ENCODE measurements at places on chromosomes 3 and 15.

GRCh38 chr3:178174201-178174915, 361.9 kb upstream of the KCNMB2 start:
- DNase-seq, result no peak

- DNase-seq, result no peak
Observed at GRCh38 chr15:71801935-71802655, 8.3 kb upstream of the NR2E3 start.

DNA sequence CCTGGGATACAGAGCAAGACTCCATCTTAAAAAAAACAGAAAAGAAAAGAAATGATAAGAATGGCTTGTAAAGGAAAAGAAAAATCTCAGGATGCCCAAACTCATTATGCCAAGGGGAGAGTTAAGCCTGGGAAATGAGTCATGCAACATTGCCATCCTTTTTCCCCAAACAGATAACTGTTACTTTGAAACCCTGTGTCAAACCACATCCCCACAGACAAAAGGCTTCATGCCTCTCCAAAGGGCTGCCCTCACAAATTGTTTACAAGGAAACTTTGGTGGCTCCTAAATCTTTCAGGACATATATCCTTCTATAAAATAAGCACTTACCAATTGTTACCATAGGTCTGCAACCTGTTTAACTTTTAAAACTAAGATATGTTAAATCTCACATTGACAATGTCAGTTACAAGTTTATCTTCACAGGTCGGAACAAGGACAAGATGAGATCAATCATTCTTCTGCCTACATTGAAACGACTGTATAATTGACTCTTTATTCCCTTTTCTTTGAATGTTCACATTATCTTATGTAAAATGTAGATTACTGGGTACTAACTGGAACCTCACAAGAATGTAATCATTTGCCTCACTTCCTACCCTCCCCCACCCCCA, 18.6 kb upstream of the SENP7 start:
- no peak for DNase-seq

DNA sequence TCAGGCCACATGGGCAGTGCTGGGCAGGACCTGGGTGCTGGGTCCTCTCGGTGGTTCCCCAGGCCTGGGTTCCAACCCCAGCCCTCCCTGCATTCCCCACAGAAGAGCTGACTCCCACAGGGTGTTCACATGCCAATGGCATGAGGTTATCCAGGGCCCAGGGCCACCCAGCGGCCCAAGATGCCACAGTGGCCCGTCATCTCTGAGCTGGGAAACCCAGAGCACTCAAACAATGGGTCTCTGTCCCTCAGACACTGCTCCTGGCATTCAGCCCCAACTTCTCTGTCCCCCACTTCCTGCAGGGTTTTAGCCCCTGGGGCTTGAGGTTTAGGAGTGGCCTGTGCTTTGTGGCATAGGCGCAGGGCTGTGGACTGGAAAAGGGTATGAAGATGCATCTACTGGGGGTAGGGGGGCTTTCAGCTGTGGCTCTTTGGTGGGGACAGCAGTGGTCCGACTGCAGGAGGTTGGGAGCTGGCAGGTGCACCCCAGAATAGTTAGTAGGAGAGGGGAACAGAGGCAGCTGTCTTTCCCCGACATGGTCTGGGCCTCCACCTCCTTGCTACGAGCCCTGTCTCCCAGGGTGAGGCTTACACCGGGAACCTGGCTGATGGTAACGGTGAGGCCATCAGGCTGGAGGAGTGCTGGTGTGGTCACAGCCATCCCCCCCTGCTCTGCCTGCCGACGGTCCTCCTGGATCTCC, 1.7 kb downstream of the CCDC9B start:
- DNase-seq, result no peak

DNA sequence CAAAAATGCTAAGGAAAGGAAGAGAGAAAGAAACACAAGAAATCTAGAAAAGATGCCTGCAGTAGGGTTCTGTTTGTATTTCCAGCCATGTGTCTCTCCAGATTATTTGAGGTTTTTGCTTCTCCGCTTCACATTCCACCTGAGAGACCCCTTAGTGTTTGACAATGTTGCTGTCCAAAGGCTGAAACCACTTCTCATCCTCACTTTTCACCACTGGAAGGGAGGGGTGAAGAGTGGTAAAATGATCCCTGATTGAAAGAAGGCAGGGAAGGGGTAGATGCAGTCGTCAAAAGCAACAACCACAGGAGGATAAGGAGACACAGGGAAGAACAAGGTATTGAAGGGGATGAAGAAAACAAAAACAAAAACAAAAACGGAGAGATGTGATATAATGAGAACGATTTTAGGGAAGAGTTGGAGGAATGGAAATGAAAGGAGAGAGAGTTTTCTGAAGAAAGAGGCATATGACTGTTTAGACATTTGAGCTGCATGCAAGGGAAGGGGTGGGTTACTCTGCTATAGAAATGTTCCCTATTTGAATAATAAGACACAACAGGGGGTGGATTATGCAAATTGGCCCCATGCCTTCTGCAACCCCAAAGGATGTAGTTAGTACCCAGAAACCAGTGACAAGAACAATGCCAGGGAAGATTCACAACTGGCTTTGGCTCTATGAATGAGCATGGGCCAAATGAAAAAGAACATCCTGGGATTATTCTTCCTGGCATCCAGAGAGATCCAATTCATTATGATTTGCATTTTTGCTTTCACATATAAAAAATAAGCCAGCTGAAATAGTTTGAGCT, 235.9 kb downstream of the GAP43 start:
- no peak for DNase-seq

- DNase-seq, result no peak
Observed at GRCh38 chr3:195098741-195099525, 172.0 kb downstream of the XXYLT1 start.

DNA sequence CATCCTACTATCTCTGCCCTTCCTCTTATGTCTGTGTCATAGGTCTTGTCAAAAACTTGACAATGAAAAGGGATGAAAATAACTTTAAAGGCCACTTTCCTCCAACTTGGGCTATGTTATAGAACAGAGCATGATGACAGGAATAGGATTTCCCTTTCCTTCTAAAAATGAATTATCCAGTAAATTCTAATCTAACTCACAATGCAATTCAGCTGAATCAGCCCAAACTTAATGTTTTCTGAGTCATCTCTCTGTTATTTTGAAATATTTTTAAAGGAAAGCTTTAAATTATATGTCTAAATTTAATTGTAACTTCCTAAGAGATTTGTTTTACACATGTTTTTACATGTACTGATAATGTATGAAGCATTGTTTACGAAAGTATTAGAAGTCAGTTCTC, 258.5 kb downstream of the BBX start:
- no peak for DNase-seq

DNA sequence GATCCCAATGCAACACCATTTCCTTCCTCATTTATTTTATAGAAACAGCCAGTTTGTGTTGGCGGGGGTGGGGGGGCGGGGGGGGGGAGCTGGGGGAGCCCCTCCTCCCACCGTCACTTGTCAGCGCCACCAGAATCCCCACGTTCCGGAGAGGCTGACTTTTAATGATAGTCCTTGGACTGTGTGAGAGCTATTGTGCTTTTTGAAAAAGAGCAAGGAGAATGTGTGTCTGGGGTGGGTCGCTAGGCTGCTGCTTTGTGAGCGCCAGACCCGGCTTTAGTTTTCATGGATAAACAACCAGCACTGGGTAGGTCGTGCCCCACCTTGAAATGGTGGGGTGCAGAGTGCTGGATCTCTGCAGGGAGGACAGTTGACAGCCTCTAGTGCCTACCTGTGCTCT, 135.0 kb upstream of the ONECUT1 start:
- DNase-seq, result no peak

- no peak for DNase-seq
Observed at GRCh38 chr3:192835818-192836815, 81.5 kb downstream of the MB21D2 start.

DNA sequence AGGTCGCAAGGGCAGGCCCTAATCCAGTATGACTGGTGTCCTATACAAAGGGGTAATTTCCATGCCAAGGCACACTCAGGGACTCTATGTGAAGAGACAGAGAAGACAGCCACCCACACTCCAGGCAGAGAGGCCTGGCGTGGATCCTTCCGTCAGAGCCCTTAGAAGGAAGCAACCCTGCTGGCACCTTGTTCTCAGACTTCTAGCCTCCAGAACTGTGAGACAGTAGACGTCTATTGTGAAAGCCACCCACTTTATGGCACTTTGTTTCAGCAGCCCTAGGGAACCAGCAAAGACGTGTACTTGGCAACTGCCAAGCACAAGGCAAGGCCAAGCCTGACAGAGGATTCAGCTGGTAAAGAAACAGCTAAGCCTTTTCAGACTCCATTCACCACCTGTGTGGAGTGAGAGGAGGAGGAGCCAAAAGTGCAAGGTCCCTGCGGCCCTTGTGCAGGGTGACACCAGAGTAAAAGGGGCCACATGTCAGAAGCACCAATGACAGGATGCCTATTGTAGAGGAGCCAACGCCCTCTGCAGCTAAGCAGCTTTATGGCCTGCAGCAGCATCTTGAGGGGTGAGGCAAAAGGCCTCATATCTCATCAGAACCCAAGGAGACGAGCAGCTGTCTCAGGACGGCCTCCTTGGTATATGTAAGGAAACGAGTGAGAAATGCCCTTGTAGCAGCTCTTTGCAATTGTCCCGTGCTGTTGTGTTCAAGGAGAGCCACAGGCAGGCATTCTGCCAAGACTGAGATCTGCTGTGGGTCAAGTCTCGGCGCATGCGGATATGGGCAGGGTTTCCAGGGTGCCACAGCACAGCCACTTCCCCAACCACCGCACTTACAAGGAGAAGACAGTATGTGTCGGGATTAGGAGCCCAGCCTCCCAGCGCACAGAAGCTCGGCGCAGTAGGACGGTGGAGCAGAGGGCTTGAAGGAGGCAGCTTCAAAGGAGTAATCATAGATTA, 121.5 kb upstream of the LIPC start:
- no peak for DNase-seq

DNA sequence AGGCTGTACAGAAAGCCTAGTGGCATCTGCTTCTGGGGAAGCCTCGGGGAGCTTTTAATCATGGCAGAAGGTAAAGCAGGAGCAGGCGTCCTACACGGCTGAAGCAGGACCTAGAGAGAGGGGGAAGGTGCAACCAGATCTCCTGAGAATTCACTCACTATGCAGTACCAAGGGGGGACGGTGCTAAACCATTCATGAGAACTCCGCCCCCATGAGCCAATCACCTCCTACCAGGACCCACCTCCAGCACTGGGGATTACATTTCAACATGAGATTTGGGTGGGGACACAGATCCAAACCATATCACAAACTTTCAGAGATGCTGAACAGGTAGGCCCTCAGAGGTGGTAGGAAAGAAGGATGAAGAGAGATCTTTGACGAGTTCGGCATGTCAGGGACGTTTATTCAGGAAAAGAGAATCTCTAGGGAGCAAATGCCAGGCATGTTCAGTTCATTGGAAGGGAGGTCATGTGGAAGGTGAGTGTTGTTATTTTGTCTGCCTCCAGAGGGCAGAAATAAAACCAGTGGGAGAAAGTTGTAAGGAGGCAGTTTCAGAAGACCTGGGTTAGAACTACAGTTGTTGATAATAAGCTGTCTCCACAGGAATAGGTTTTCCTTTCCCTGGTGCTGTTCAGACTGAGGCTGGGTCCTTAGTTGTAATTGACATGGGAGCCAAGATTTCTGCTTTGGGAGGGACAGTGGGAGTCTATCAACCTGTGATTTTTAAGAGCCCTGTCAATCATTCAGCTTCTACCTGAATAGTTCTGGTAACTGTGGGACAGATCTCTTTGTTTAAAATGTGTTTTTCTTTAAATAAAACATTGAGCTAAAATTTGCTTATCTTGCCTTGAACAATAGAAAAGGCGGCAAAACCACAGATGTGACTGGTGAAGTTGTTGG, 4.3 kb upstream of the FNDC3B start:
- no peak for DNase-seq

DNA sequence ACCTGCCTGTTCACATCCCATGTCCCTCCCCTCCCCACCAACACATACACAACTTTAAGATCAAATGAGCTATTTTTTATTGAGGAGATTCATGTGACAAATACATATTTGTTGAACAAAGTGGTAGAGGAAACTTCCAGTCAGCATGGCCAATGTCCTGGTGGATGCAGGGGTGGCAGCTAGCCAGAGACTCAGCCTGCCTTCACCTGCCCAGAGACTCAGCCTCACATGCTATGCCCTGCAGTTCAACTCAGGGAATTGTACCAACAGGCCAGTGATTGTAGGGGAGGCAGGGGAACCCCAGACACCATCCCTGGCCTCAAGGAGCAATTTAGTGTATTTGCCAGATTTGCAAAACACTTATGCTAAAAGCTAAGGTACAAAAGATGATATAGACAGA, 136.6 kb downstream of the OPA1 start:
- DNase-seq, result no peak

DNA sequence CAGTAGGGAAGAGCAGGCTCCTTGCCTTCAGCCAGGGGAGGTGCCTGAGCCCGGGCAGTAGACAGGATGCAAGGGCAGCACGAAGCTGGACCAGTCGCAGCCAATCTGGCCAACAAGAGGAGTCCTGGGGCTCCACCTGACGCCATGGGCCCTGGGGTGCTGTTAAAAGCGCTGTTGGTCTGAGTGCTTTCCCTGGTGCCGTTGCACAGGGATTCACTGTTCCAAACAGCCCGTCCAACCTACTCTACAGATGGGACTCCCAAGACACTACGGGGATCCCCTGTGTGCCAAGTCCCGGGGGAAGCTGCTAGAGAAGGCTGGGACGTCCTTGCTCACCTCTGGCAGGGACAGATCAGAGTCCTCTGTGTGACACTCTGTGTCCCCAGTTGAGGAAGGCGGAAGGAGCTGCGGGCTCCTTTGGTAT, 632 bp downstream of the CTSH start:
- DNase-seq, result no peak

DNA sequence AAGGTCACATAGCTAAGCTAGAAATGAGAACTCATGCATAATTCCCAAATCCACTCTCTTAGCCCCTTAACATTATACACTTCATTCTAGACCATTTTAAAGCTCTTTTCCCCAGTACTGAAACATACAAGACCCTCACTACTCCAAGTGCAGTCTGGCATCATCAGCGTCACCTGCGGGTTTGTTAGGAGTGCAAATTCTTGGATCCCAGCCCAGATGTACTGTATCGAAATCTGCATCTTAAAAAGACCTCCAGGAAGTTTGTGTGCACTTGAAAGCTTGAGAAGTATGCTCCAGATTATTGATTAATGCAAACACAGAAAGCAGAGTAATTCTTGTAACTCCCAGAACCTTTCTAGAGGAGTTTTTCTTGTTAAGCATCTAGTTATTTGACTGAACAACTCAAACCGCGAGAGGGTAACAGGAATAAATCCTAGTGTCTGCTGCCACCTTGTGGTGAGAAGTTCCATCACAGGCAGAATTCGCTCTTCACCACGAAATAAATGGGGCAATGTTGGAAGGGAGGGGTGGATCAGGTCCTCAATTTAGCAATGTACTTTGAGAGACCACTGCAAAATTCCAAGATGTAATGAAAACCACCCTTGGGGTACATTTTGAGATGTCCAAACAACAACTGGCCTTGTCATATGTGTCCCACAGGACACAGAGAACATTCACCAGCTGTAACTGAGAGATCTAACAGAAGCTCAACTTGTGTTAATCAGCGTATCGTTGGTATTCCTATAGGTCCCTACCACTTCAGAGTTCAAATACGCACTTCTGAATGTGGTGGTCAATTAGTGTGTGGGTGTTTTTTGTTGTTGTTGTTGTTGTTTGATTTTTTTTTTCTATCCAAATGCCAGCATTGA, 583 bp upstream of the C3orf49 start:
- peak; percentile 24 for DNase-seq

- DNase-seq, result no peak
Observed at GRCh38 chr3:11565492-11565891, 78.2 kb downstream of the VGLL4 start.

- DNase-seq, result no peak
Observed at GRCh38 chr15:71892335-71892734, 82.0 kb downstream of the NR2E3 start.

- DNase-seq, result no peak
Observed at GRCh38 chr3:130916507-130917167, 22.8 kb downstream of the ATP2C1 start.

- DNase-seq, result no peak
Observed at GRCh38 chr15:63076714-63077046, 34.1 kb downstream of the TPM1 start.

All from activated T-helper 1 cell treated with Interleukin-2 at 50 U/mL for 16 hours (primary cell).